ENCODE measurements at places on chromosomes 3 and 15.
A peak's percentile ranks its signal among the peaks of the same experiment; 100 is the strongest.

- DNase-seq = no peak
Observed at GRCh38 chr3:101256511-101256910, 63.9 kb downstream of the IMPG2 start.

GRCh38 chr15:94582368-94582767 is 351.0 kb downstream of the MCTP2 start:
- peak; percentile 46 for DNase-seq

DNA sequence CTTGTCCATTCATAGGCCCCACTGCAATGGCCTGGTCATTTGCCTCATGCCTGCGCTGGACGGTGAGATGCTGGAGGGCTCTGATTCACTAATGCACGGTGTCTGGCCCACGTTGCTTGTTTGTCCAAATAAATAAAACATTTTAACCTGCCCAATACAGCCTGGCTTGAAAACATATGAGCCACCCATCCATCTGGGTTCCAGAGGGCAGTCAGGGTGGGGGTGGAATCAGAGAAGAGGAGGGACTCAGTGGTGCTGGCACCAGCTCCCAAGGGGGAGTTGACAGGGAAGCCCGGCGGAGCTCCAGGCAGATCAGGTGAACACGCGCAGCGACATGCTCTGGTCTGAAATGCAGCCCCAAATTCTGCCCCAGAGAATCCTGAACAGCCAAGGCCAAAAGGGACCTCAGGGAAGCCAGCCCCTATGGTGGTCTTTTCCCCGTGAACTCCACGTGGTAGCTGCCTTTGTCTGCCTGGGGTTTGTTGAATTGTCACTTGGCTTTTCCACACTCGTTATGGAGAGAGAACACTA is 265.2 kb downstream of the UACA start:
- DNase-seq = no peak

DNA sequence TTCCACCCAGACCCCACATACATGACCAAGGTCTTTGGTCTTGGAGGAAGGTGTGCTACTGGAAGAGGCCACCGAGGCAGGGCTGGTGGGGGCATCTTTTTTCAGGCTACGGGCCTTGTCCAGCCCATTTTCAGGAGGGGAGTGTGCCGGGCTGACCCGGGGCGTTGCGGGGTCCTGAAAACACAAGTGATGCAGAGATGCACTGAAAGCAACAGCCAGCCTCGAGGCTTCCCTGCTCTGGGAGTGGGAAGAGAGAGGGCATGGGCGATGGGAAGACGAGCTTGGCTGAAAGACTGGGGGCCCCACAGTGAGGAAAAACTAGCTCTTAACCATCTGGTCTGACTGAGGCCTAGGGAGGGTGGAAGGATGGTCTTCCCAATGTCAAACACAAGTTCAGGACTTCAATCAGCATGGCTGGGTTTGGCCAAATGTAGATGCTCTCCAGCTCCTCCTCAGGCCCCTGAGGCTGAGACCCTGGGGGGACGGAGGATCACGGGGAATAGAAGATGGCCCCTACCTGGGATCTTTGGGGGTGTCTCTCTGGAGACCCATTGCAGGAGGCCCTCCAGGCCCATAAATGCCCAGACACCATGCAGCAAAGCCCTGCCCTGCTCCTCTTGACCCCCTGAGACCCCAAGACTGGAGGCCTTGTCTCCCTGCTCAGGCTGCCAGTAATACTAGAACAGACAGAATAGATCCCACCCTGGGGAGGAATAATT is 38.9 kb downstream of the TLE3 start:
- DNase-seq = no peak

DNA sequence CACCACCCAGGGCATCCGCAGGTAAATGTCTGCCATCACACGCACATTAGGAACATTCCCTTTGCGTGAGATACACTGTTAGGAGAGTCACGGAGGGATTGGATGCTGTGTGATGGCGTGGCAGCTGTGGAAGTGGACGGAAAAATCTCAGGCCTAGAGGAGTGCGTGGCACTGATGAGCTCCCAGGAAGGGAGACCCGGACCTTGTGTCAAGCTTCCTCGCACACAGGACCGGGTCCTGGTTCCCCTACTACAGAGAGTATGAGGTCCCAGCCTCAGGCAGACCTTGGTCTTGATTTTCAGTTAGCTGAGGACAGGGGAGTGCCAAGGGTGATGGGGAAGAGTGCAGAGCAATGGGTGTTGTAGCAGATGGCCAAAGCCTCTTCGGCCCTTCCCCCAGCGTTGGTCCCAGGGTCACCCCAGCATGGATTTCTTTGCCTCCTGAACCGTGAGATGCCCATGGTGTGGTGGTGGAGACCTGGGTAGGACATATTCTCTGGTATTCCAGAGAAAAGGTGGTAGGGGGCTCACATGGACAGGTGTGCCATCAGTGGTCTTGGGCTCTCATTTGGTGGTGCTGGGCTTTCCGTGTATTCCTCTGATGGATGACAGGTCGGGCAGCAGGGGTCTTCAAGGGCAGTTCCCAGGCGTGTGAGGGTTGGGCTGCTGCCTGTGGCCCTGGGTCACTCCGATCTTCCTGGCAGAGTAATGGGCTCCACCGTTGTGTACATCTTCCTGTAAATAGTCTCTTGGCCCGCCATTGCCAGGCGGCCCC is 105.1 kb downstream of the SNRPN start:
- no peak for DNase-seq

DNA sequence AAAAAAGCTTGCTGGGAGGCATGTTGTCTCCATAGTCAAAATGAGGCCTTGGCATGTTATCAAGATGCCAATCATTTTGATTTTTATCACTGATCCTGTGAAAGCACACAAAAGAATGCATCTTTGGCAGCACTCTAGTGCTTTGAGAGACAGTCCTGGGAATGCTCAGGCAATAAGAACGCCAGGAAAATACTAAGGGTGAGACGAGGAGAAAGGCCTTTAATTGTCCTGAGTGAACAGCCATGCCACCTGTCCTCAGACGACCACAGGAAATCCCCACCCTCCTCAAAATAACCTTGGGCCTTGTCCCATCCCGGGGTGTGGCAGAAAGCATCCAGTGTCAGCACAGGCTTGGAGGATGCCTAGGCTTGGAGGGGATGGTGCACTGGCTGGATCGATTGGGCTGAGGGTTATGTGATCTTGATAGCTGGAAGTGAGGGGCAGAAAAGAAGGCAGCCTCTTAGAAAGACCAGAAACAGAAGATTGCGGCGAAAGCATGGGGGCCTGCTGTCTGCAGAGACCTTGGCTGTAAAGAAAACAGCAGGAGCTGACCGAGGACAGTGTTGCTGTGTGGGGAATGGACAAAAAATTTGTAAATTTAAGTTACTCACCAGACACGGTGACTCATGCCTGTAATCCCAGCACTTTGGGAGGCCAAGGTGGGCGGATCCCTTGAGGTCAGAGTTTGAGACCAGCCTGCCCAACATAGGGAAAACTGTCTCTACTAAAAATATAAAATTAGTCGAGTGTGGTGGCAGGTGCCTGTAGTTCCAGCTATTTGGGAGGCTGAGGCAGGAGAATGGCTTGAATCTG is 7.3 kb downstream of the TMEM158 start:
- no peak for DNase-seq

DNA sequence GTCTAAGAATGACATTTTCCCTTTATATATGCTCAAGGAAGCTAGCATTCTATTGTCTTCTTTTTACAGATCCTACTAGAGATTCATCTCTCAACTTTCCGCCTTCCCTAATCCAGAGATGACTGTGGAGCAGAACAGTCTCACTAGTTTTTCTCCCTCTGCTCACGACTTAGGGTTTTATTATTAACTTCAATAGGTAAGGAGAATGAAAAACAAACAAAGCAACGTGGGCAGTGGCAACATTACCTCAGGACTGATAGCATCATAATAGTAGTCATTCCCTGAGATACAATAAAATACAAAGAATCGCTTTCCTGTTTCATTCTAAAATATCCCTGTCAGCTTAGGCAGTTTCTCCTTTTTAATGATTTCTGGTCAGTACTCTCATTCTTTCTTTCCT is 154.3 kb upstream of the PLAAT1 start:
- DNase-seq = no peak

- no peak for DNase-seq
Observed at GRCh38 chr3:107465064-107465631, 57.6 kb upstream of the BBX start.

- no peak for DNase-seq
Observed at GRCh38 chr3:191424881-191425280, 36.1 kb upstream of the PYDC2 start.

- no peak for DNase-seq
Observed at GRCh38 chr3:192054881-192055280, 593.9 kb downstream of the PYDC2 start.

DNA sequence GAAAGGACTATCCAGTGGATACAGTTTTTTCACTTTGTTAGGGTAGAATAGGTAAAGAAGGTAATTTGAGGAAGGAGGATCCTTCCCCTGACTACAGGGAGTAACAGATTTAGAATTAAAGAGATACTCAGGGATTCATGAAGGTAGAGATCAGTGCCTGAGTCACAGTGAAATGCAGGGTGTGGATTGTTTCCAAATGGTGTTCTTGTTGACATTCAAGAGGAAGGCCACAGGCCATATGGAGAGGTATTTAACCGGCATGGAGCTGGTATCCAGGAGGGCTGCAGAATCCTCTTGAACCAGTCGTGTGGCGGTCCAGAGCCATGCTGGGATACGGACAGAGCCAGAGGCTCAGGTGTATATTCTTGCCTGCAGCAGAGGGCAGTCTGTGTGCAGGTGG is 28.2 kb downstream of the GYG1 start:
- DNase-seq = no peak

DNA sequence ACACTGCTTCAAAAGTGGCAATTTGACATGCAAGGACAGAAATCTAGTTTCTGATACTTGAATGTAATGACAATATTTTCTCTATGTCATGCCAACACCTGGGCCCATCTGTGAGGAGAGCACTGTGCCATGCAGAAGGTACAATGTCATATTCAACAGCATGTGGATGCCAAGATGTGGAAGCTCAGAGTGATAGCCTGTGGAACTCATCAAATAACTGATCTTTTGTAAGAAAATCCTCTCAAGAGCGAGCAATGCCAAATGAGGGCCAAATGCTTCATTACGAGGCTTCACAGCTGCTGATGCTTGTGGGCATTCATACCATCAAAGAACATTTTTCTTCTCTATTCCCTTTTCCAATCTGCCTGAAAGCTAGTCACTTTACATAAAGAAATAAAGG is 95.1 kb downstream of the ROBO1 start:
- DNase-seq = no peak

DNA sequence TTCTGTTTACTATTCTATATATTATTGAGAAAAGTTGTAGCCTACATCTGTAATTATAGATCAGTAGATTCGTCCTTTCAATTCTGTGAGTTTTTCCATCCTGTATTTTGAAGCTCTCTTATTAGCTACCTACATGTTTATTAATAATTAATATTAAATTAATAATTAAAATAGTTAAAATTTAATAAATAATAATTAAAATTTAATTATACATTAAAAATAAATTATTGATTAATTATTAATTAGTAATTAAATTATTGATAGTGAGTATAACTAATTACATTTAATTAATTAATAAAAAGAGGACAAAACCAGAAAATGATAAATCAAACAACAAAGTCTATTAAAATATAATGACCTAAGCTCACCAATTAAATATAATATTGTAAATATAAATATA is 606.6 kb upstream of the ROBO1 start:
- no peak for DNase-seq

GRCh38 chr3:184688251-184688881 is 23.5 kb downstream of the MAGEF1 start:
- no peak for DNase-seq

- no peak for DNase-seq
Observed at GRCh38 chr15:39583596-39584265, 2.9 kb downstream of the THBS1 start.

DNA sequence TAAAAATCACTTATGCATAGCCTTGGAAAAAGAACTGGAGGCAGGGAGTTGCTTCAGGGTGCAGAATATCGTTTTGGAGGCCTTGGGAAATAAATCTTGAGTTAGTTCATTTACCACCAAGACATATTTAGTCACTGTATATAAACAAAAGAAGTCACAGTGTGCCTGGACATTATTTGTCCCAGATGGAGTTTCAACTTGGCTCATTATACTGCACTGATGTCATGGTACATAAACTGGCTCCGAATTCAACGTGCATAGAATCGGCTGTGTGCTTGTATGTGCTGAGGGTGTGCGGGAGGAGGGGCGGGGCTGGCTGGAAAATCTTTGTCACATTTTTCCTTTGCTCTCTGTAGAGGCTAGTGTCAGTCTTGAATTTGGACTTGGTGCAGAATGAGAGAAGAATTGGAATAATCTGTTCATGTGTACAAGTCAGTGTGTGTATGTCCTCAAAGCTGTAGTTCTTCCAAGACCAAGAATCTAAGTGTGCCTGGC is 86.6 kb downstream of the FNDC3B start:
- no peak for DNase-seq

DNA sequence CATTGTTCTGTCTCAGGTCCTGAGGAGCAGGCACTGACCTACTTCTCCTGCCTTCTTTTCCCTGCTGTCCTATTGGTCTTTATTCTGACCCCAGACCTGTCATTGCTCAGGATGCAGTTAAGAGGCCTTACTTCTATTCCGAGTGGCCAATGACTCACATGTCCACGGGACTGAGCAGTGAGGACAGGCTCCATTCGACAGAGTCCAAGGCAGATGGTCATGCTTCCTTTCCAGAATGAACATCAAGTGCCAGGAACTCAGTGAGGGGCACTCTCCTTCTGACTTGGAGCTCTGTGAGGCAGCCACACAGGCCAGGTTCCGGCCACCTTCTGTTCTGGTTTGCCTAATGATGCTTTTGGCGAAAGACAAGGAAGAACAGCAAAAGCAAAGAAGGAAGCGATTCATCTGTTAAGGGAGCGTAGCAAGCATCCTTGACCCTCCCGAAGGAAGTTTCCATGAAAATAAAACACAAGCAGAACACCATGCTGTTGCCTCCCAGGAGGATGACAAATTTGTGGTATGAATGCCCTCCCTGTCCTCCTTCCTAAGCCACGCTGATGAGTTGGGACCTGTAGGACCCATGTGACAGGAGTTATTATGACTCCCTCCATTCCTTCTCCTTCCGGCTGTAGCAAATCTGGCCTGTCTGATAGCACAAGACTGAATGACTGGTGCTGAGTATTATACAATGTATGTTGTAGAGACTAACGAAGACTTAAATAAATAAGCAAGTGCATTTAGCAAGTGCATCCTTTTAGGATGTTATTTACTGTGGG is 14.4 kb upstream of the TPRG1 start:
- no peak for DNase-seq

Data from neuronal stem cell (in vitro differentiated cells).